ENCODE measurements at places on chromosomes 2 and 18.

- no peak for DNase-seq
Observed at GRCh38 chr2:71787476-71788185, 334.3 kb downstream of the DYSF start.

DNA sequence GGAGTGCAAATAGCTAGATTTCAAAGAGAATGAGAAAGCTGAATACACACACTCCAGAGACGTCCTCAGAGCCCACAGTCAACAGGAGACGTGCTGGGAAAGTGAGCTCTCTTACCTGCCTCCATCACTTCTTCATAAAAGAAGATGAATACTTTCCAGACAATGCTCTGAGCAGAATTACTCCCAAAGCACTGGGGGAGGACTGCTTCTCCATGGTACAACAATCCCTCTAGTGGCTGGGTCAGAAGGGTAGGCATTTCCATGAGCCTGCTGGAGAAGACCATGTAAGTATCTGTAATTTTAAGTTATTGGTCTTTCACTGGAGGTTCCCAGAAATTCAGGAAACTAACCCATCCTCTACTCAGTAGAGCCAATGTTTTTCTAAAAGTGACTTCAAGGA, 190.3 kb downstream of the RBM43 start:
- DNase-seq = no peak

- DNase-seq = no peak
Observed at GRCh38 chr2:150866431-150866830, 379.0 kb upstream of the RND3 start.

GRCh38 chr2:112483831-112484230, 1.9 kb downstream of the TTL start:
- no peak for DNase-seq

DNA sequence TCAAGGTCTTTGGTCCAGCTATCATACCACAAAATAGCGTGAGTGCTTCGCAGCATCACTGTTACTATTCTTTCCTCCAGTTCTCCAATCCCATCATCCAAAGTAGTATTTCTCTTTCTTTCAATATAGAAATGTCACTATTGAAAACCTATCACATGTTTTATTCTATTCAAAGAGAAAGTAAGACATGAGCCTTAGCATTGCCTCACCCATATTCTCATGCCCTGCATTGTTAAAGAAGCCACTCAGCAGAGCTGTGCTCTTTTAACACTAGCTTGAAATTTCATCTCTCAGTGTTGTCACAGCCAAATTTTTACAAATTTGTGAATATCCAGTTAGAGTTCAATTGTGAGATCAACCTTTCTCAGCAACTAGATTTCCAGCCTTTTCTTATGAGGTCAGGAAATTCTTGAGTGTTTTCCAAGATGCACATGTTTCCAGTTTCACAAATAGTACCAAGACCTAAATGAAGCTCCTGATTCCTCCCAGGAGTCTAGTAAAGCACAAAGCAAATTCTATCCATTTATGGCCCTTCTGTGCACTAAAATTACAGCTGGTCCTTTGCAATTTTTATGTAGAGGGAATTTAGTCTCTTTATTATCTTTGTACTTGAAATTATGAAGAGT, 343.7 kb downstream of the SPAG16 start:
- DNase-seq = no peak

DNA sequence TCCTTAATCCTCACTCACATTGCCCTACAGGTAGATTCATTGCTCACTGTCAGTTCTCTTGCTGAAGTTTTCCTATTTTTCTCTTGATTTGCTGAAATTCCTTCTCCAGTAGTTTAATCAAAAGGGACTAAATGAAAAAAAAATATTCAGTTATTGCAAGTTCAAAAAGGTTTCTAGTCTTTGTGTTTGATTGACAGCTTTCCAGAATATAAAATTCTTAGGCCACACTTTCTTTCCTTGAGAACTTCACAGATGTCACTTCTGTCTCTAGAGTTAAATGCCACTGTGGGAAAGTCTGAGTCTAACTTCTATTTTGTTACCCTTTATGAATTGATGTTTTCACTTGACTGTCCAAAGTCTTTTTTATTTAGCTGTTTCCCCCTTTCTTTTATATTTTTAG, 25.7 kb downstream of the RRM2 start:
- no peak for DNase-seq

Measured in smooth muscle cell of the brain vasculature (primary cell).